SK-N-SH treated with all-trans-retinoic acid at 6 μM for 48 hours (cell line): ENCODE measurements at places on chromosomes 3 and 15.

- ATAC-seq: no peak
These were observed 74.1 kb upstream of the PLXNA1 start for GRCh38 chr3:126908752-126909275.

DNA sequence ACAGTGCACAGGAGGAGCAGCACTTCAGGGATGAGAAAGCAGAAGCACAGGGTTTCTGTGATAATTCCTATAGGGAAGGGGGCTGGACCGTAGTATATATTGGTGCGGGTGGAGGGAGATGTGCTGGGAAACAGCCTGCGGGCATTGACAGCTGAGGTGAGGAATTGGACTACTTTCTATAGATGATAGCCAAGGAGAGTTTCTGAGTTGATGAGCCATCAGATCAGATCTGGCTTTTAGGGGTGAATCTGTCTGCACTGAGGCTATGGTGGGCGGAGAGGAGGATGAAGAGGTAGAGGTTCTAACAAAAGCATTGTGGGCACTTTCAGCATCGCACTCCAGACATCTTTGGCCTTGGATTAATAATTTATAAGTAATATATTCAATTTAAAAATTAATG lies 33.1 kb downstream of the SELENOT start:
- ATAC-seq: no peak

DNA sequence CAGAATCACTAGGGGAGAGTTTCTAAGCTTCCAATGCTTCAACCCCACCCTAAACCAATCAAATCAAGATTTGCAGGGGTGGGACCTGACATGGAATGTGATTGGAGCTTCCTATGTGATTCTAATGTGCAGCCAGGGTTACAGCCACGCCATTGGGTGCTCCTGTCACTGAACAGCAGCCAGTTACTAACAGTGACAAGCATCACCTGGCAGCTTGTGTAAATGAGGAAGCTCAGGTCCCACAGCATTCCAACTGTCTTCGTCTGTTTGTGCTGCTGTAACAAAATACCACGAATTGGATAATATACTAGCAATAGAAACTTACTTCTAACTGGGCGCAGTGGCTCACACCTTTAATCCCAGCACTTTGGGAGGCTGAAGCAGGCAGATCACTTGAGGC lies 294.9 kb downstream of the SHQ1 start:
- ATAC-seq: no peak

GRCh38 chr15:72341361-72341760 lies 21.4 kb upstream of the CELF6 start:
- no peak for ATAC-seq

DNA sequence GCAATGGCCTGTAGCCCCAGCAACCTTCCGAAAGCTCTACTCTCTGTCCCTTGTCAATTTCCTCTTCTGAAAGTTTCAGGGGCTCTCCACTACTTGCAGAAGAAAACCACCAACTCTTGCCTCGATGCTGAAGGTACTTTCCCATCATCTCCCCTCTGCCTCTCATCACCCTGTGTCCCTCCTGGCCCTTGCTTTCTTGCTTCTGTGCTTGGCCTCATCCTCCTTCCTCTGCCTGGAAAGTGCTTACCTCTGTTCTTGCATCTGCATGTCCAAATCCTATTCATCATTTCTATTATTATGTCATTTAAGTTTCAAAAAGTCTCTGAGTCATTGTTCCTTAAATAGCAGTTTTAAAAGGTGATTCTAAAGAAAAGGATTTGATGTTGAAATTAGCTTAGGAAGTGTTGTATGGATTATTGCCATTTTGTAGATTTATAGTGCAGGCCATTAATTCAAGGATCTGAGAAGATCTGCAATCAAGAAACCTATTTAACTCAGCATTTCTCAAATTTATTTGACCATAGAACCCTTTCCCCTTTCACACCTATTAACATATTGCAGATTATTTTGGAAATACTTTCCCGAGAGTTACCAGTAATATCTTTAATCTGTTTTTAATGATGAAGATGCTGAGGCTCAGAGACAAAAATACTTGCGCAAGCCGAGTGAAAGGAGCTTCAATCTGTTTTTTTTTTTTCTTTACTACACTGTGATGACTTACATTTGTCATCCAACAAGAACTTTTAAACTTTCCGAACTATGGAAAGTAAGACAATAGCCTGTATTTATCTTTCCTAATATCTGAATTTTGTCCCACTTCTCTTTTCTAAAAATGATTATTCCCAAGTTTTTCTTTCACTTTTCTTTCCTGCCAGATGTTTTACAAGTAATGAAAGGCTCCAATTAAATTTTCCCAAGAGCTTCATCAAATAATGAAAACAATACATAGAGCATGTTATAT lies 22.3 kb upstream of the CFAP161 start:
- no peak for ATAC-seq

DNA sequence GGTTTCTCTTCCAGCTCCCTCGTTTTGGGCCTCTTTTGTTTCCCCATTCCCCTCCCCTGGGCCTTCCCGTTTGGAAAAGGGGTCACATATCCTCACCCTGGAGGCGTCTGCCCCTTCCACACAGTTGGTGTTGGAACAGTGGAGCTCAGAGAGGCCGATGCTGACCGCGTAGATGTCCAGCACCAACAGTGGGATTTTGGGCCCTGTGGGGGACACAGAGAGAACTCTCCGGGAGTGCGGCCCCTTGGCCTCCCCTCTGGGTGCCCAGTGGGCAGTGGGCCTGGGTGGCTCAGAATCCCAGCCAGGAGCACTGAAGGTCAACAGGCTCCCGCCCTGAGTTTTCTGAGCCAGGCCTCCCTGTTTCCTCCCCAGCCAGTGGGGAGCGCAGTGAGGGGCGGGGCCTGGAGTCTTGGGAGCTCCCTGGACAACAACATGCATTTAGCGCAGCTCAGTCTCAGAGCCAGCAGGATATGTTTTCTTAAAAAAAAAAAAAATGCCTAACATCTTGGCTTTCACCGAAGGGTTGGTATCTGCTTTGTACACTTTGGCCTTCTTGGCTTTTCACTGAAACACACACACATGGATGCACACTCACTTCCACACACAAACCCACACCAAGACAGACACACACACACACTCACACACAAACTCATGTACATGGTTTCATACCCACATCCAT lies 670 bp upstream of the ISLR start:
- peak; percentile 53 for ATAC-seq
